Stimulated activated CD8-positive, alpha-beta memory T cell treated with anti-CD3 and anti-CD28 coated beads, Interleukin-4, amount 100 ng/mL, for 1 hour (primary cell): ENCODE measurements at places on chromosomes 7 and 10.

DNA sequence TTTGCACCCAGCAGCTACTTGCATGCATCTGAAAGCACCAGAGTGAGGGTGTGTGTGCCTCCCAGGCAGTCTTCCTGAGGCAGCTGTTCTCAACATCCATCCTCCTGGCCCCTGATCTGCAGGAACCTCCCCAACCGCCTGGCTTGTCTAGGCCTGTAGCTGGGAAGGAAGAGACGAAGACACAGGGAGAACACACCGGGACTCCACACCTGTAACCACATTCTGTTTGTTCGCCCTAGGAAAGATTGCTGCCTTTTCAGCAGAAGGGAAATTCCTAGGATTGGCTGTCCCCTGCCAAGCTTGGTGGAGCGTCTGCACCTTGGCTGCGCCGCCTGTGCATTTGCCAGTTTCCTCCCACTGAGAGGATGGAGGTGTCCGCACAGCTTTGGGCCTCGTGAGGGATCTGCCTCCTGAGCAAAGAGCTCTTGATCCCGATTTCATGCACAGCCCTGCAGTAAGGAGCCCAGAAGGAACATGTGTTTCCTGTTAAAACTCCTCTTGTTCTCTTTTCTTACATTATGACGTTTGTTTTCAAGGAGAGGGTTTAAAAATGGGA lies 154.6 kb downstream of the TPST1 start:
- DNase-seq = no peak

- no peak for DNase-seq
These were observed 83.2 kb downstream of the DNAJB9 start for GRCh38 chr7:108652886-108653285.

DNA sequence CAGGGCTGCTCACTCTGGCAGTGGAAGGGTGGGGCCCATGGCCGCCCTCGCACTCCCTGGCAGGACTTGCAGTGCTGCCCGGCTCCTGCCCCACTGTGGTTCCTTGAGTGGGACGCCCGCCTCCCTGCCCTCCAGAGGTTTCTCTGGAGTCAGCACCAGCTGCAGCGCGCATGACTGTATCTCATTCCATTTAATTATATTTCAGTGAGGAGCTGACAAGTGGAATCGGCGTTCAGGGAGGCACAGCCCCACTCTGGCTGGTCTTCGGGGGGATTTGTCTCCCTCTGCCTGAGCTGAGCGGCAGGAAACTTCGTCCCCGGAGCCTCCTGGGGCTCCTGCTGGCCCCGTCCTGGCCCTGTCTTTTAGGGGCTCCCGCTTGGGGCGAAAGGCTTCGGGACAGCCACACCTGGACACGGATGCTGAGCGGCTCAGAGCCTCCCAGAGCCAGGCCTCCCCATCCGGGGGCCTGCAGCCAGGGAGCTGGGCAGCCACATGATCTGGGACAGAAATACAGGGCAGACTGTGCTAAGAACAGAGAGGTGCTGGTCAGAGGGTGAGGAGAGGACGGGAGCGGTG lies 75.3 kb upstream of the NKX6-2 start:
- DNase-seq = no peak

DNA sequence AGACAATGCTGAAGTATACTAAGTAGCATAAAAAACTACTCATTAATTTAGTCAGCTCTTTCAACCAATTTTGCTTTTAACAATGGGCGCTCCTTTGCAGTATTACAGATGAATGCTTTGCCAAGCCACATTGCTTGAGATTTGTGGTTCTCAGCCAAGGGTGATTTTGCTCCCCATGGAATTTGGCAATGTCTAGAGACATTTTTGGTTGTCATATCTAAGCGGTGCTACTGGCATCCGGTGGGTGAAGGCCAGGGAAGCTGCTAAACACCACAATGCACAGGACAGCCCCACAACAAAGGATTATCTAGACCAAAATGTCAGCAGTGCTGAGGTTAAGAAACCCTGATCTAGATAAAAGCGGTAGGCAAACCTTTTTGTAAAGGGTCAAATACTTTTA lies 112.0 kb downstream of the UBE2H start:
- no peak for DNase-seq

DNA sequence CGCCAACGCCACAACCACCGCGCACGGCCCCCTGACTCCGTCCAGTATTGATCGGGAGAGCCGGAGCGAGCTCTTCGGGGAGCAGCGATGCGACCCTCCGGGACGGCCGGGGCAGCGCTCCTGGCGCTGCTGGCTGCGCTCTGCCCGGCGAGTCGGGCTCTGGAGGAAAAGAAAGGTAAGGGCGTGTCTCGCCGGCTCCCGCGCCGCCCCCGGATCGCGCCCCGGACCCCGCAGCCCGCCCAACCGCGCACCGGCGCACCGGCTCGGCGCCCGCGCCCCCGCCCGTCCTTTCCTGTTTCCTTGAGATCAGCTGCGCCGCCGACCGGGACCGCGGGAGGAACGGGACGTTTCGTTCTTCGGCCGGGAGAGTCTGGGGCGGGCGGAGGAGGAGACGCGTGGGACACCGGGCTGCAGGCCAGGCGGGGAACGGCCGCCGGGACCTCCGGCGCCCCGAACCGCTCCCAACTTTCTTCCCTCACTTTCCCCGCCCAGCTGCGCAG lies 424 bp downstream of the EGFR start:
- DNase-seq = no peak

DNA sequence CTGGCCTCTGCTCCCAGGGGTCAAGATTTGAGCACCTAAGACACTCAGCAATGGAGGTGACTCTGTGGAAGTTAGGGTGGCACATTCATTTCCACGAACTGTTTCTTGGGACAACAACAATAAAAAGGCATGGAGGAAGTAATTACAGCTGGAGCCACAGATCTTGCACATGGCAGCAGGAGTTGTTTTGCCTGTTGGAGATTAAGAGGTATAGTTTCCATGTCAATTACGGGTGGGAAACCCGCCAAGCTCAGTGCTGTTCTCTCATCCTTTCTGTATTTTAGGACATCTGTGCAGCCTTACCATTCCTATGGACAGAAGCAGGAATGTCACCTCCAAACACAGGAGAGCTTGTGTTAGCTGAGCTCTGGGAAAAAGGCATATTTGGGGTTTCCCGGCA lies 201.2 kb downstream of the SNX10 start:
- DNase-seq = no peak

DNA sequence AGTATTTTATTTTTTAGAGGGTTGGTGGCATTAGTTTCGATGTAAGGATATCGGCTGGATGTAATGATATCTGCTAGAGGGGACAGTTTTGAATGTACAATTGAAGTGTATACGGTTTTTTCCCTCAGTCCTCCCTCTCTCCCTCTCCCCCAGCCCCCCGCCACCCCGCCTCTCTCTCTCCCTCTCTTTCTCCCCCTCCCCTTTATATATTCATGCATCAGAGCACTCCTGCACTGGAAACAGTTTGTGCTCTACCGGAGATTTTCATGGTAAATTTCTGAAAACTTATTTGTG lies 1.6 kb downstream of the GLCCI1 start:
- DNase-seq = no peak

DNA sequence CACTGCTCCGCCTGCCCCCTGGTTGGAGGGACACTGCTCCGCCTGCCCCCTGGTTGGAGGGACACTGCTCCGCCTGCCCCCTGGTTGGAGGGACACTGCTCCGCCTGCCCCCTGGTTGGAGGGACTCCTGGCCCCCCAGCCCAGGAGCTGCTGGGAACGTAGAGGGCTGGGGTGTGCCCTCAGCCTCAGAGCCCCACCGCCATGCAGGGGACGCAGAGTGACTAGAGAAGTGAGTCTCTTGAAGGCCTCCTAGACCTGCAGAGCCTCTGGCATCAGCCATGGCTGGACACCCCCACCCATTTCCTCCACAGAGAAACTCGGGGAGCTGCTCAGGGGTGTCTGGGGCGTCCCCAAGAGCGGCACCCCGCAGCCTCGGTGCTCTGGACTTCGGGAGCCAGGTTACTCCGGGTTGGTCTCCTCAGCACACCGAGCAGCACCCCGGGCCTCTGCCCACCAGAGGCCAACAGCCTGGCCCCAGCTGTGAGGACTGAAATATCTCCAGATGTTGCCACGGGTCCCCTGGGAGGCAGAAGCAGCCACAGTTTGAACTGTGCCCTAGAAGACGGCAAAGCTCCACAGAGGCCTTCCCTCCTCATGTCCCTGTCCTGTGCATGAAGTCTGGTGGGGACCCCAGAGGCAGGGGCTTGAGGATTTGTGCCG lies 191.9 kb downstream of the ELFN1 start:
- DNase-seq = no peak

DNA sequence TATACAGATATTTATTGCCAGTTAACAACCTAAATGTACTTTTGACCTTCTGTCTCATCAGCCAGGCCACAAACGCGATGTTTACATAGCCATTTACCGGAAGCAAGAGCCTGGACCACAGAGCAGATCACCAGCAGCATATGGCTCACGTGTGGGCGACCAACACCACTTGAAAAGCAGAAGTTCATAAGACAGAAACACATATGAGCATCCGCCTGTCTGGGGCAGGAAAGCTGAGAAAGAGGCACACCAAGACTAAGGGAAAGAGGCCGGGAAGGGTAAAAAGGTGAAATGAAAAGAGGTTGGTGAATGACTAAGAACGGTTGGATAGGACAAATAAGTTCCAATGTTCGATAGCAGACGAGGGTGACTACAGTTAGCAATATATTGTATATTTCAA lies 1.3 kb downstream of the ABCB1 start:
- peak; percentile 16 for DNase-seq

DNA sequence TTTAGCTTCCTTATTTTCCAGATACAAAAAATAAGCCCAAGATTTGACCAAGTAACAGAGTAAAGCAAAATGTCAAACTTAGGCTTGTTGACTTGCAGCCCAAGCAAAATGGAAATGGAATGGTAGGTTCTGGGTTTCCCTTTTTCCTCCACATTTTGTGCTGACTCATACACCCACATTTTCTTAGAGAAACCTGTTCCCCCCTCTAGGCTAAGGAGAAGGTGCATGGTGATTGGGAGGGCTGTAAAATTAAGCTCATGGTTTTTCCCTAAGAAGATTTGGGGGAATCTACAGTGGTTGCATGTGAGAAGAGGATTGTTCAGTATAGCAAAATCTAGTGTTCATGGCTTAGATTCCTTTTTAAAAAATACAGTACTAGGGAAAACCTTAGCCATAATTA lies 127.4 kb downstream of the ARL4A start:
- no peak for DNase-seq

GRCh38 chr7:618539-619367 lies 99.1 kb upstream of the PDGFA start:
- no peak for DNase-seq

GRCh38 chr7:3482147-3482921 lies 181.3 kb downstream of the SDK1 start:
- DNase-seq = no peak

DNA sequence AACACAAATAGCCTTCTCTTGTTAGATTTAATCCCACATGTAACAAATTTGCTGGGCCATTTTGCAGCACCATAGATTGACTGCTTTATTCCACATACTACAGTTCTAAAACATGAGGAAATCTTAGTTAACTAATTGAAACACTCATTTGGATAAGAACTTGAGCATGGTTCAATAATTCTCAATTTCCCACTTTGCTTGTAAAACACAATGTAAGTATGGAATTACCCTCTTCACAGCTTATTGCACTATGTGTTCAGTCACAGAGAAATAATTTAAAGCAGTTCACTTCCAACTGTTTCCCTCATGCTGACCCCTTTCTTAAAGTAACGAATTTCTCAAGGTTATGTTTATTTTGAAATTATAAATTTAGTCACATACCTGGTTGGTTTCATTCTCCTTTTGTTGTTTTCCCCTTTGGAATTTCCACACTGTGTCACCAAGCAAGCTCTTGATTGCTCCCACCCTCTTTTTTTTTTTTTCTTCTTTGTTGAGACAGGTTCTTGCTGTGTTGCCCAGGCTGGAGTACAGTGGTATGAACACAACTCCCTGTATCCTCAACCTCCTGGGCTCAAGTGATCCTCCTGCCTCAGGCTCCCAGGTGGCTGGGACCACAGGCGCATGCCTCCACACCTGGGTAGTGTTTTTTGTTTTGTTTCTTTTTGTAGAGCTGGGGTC lies 425.4 kb downstream of the EXOC4 start:
- DNase-seq = no peak

- DNase-seq = no peak
These were observed 183.4 kb upstream of the TCF7L2 start for GRCh38 chr10:112766636-112767035.

- no peak for DNase-seq
These were observed 100.4 kb downstream of the ANKRD7 start for GRCh38 chr7:118324790-118325449.

GRCh38 chr7:133186060-133186459 lies 66.8 kb upstream of the EXOC4 start:
- no peak for DNase-seq

DNA sequence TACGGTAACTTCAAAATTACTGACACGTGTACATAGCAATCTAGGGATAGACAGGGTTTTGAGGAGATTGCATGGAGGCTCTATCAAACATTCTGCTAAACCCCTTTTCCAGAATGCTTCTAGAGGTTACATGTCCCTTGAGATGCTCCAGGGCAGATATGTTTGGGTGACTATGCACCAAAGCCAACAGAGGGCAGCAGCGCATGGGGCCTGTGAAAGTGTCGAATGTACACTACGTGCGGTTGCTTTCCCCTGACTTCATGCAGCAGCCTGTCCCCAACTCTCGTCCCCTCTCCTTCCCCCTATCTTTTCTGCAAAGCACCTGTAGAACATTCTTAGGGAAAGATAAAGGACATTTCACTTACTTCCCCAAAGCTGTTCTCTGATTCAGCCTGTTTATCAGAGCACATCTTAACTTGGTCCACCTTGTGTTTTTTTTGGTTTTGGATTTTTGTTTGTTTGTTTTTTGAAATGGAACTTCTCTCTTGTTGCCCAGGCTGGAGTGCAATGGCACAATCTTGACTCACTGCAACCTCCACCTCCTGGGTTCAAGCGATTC lies 90.2 kb downstream of the UBE3C start:
- DNase-seq = no peak

DNA sequence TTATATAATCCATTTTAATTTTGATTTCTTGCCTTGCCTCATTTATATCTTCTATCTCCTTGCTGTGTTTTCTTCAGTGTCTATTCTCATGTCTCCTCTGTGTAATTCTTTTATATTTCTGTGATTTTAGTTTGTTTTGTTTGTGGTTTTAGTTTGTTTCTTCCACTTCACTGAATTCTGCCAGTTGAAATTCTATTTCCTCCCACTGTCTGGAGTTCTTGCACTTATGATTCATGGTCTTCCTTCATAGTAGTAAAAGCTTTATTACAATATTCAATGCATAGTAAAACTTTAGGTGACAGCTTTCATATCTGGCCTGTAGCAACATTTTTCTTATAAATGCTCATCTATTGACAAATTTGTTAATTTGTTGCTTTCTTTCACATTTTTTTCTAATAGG lies 113.3 kb downstream of the MAGI2 start:
- no peak for DNase-seq

DNA sequence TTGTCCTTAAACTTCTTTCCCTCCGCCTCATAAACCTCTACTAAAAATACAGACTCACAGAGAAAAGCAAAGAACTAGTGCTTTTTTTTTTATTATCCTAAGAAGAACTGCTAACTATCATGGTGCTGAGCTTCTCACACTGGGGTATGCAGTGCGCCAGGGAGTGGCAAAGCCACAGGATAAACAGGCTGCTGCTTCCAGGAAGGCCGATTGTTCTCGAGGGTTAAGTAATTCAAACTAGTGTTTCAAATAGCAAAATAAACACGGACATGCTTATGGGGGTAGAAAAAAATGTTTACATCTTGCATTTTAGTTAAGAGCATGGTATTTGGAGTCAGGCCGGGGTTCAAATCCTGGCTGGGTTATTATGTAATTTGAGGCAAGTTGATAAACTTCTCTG lies 157.0 kb downstream of the TAX1BP1 start:
- DNase-seq = no peak
